ENCODE measurements at places on chromosomes 1 and 21. TPM values are rescaled to one million over a fixed set of nuclear protein-coding genes. Genes with fewer than 3 reads are reported as not detected.

GRCh38 chr1:50605186-50605875 is 182.1 kb upstream of the DMRTA2 start:
- peak; percentile 4 for DNase-seq

- no peak for DNase-seq
These were observed 317.3 kb downstream of the AJAP1 start for GRCh38 chr1:4971666-4972065.

DNA sequence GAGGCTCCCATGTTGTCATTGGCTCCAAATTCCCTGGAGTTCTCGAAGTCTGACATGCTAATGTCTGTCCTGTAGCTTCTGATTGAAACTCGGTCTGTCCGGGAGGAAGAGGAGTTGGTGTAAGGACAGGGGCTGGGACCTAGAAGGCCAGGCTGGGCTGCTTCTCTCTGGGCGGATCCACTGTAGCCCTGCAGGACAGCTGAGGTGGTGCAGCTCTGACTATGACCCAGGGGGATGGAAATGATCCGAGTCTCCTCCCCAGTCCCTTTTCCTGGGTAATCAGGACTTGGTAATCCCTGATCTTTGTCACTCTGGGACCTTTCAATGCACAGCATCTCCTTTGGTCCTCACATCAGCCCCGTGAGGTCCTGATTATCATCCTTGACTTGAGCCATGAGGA is 10.0 kb upstream of the FCMR start:
- DNase-seq: no peak

DNA sequence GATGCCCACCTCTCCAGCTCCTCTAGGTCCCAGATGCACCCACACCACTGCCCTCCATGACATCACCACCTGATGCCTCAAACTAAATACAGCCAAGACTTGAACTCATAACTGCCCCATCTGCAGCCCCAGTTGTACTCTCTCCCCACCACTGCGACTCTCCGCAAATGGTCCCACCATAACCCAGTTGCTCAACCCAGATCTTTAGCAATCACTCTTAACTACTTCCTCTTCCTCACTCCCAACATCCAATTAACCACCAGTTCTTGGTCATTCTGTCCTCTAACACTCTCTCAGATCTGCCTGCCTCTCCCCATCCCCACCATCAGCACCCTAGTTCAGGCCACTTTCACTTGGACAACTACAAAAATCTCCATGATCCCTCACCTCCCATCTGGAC is 36.8 kb upstream of the PLA2G2C start:
- no peak for DNase-seq

DNA sequence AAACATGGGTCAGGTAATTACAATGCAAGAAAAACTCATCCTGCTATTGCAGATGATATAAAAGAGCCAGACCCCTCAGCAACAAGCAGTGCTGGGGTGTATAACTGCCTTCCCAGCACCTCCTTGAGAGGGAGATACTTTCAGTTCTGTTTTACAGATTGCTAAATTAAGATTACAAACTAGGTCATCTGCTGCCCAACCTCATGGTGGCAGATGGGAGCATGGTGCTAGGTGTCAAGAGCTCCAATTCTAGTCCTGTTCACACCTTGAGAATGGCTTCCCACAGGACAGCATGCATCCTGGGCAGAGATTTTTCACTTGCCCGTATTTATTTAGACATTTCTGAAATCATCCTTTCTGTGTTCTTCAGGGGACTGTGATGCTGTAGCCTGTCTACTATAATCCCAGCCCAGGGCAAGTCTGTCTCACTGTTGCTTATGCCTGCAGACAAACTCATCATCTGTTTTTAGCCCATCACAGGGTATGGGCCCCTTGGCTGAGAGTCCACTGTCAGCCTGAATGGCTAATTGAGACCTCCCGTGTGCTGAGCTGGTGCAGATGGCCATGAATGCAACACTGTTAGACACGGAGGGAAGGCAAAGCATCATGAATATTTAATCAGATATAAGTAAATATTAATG is 40.2 kb upstream of the PBX1 start:
- no peak for DNase-seq

DNA sequence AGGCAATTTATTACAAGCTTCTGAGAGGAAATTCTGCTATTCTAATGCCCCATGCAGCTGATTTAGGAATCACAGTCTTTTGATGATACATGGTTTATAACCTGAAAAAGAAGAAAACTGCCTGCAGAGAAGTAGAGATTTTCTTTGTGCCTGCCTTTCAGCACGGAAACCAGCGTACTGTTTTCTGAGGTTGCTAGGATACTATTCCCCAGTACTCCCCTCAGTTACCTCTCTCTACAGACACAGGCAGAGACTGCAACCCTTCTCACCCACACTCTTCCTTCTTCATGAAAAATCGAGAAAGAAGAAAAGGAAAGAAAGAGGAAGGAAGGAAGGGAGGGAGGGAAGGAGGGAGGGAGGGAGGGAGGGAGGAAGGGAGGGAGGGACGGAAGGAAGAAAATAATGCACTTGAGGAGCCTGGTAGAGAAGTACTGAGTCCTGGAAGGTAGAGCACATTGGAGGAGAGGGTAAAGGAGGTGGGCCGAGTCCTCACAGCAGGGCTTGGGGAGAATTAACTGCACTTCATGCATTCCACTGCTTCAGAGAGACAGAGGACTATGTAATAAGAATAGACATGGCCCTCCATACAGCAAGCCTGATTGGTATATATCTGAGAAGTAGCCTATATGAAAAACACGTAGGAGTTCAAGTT is 21.9 kb downstream of the RGS2 start:
- no peak for DNase-seq

GRCh38 chr21:35924714-35925301 is 135.5 kb downstream of the SETD4 start:
- DNase-seq: peak; percentile 51

DNA sequence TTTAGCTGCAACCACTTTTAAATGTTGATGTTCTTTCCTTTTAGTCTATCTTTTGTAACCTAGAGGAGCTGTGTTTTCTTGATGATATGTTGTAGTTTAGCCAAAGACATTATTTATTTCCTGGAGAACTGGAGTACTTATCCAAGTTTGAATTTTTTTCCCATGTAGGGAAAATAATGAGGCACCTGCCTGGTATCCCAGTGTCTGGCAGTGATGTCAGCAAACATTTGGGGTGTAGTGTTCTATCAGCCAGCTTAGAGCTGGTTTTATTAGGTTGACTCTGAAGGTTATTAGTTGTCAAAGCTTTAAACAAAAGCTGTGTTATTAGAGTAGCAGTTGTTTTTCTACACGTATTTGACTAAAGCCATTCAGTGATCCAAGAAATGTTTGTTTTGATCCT is 3.2 kb downstream of the CTPS1 start:
- DNase-seq: no peak

DNA sequence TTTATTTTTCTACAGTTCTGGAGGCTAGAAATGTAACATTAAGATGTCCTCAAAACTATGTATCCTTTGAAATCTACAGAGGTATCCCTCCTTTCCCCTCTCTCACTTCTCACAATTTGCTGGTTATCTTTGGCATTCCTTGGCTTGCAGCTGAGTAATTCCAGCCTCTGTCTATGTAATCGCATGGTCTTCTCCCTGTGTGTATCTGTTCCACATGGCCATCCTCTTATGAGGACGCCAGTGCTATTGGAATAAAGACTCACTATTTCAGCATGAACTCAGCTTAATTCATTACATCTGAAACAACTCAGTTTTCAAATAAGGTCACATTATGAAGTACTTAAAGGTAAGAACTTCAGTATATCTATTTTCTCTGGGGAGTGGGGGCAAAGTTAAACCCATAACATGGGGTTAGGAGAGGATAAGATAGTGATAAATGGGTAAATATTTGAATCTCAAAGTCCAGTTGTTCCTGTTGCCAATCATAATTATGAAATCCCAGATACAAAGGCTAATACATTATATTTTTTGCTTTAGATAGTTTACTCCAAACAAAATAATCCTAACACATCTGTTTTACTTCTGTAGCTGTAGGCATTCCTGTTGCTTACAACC is 1290.8 kb downstream of the NCAM2 start:
- peak; percentile 54 for DNase-seq

- DNase-seq: no peak
These were observed 19.8 kb downstream of the AVPR1B start for GRCh38 chr1:206097381-206097780.

DNA sequence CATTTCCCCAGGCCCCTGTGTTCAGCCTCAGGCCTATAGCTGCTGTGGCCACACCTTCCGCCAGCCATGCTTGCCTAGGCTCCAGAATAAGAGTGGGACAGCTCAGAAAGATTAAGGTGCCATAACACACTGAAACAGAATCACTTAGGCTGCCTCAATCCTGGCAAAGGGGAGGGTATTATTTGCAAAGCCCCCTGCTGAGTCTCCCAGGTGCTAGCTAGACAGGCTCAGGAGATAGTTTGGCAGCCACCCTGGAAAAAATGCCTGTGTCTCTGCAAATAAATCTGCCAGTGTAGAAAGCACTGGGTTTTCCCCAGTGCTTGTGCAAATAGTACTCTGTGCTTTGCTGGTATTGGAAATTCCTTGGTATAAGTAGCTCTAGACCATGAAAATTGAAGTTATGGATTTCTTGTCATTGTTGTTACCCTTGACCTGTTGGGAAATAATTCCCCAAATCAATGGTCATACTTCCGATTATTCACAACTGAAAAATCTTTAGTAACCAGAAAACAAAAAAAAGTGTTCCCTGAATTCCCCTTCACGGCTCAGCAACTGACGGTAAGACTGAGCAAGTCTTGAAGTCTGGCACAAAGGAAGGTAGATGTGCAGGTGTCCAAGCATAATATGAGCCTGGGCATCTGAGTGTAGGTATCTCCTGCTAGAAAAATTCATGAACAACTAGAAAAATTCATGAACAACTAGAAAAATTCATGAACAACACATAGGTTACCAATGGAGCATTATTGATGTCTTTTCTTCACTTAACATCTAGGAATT is 56.9 kb downstream of the PROX1 start:
- no peak for DNase-seq

GRCh38 chr1:160438935-160439334 is 38.6 kb downstream of the VANGL2 start:
- no peak for DNase-seq

DNA sequence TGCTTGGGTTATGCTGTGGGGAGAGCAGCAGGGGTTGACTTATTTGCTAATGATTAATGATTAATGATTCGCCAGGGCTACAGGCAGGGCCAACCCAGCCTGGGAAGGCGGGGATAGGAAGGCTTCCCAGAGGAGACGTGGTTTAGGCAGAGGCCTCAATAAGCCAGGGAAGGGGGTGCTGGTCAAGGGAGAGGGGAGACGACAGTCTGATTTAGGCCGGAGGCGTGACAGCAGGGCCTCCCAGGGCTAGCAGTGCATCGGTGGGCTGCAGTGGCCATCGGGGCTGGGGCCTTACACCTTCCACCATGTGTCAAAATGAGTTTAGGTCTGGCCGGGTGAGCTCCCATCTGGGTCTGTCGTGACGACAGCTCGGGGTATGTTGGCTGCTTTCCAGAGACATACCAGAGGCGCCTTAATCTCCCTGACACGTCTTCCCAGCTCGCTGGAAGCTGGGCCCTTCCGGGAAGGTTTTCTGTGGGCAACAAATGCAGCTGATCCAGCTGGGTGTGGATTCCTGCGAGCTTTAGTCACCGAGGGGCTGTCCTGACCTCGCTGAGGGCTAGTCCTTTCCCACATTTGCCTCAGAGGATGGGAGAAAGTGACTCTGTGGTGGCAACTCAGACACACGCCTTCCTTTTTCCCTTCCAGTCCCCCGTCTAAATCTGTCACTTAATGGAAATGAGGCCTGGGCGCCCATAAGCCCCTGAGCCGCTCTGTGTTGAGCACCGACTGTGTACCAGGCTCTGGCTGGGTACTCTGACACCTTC is 3.7 kb upstream of the SLC1A7 start:
- DNase-seq: peak; percentile 88

The SORT1 gene
- 41.7 TPM for polyA plus RNA-seq

The DENND4B gene
- 44.7 TPM for polyA plus RNA-seq

The S100A12 gene
- 0.36 TPM for polyA plus RNA-seq

The PBX1 gene
- 60.8 TPM for polyA plus RNA-seq

The BSND gene
- polyA plus RNA-seq: not detected

All from large intestine (tissue), 12 donors.